AG08396 (cell line): ENCODE measurements at places on chromosomes 6 and 20.

GRCh38 chr6:135210632-135211305, 29.7 kb downstream of the MYB start:
- no peak for DNase-seq

DNA sequence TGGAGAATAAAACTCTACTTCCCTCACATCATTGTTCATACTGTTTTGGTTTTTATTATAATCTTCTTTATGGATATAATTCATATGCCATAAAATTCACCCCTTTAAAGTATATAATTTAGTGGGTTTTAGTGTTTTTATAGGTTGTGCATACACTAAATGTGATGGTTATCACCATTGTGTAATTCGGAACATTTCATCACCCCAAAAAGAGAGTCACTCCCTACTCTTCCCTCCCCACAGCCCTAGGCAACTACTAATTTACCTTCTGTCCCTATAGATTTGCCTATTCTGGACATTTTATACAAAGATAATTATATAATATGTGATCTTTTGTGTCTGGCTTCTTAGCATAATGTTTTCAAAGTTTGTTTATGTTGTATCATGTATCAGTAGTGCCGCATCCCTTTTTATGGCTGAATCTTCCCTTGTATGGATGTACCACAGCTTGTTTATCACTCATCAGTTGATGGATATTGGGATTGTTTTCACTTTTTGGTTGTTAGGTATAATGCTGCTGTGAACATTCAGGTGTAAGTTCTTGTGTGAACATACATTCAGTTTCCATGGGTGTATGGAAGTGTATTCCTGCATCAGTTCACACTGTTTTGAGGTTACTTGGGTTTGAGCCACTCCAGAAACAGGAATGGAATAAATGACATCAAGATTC, 4.2 kb downstream of the TM9SF4 start:
- no peak for DNase-seq

GRCh38 chr20:25361287-25361683, 29.4 kb downstream of the ABHD12 start:
- no peak for DNase-seq

DNA sequence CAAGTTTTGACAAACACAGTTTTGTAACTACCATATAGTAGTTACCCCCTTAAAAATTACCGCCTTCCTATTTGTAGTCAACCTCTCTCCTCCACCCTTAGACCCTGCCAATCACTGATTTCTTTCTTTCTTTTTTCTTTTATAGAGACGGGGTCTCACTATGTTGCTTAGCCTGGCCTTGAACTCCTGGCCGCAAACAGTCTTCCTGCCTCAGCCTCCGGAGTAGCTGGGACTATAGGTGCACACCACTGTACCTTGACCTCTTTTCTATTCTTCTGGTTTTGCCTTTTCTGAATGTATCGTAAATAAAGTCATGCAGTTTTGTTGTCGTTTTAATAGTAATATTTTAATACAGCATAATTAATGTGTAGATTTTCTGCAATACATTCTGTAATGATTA, 460.3 kb downstream of the EPM2A start:
- DNase-seq = no peak

DNA sequence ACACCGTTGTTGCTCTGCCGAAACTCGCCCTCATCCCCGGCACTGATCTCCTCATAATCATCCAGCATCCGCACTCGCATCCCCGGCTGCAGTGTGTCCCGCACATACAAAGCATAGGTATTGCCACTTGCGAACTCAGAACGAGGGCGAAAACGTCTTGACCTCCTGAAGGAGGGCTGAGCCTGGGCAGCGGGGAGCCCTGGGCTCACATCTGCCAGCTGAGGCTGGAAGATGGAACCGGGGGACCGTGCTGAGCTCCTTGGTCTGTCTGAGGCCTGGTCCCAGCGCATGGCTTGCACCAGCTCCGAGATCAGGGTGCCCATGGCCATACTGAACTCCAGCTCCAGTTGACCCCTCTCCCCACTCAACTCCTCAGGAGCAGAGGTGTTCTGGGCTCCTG, 2.7 kb downstream of the CUL7 start:
- DNase-seq = no peak

DNA sequence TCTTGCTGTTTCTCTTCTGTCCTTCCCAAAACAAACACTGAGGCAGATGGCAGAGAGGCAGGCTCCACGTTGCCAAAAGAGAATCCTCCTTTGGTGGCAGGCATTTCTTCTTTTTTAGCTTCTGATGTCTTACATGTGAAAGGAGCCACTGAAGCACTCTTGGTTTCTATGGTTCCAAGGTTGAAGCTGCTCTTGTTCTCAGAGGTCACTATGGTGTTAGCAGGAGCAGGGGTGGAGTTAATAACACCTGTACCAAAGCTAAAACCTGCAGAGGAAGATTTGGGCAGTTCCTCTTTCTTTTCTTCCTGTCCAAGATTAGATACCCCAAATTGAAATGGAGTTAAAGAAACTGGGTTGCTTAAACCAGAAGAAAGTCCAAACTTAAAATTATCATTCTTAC, 28.8 kb downstream of the FAM8A1 start:
- no peak for DNase-seq

GRCh38 chr6:102204351-102204750, 810.8 kb downstream of the GRIK2 start:
- no peak for DNase-seq
